ENCODE measurements at places on chromosomes 2 and 18.

GRCh38 chr2:39484620-39485495 lies 47.8 kb upstream of the MAP4K3 start:
- DNase-seq: no peak

DNA sequence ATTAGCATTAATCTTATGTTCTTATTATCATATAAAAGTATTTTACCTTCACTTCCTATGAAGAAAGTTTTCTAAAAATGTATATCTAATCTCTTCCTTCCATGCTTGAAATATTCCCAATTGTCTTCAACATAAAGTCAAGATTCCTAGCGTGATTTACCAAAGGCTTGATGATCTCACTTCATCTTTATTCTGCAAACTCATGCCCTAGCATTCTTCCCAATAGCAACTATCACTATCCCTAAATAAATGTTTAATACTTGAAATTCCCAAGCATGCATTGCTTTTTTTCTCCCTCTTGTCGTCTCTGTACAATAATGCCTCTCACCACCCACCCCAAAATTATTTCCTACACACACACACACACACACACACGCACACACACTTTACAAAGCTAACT lies 125.8 kb downstream of the VWC2L start:
- no peak for DNase-seq

- no peak for DNase-seq
Measured at GRCh38 chr2:82837588-82838304, 1621.3 kb downstream of the SUCLG1 start.

- DNase-seq: no peak
Measured at GRCh38 chr2:57510704-57511103, 535.9 kb upstream of the VRK2 start.

Data from activated CD4-positive, alpha-beta T cell treated with anti-CD3 and anti-CD28 coated beads for 24 hours (primary cell).